ENCODE measurements at places on chromosomes 1 and 21.
A peak's percentile ranks its signal among the peaks of the same experiment; 100 is the strongest.

DNA sequence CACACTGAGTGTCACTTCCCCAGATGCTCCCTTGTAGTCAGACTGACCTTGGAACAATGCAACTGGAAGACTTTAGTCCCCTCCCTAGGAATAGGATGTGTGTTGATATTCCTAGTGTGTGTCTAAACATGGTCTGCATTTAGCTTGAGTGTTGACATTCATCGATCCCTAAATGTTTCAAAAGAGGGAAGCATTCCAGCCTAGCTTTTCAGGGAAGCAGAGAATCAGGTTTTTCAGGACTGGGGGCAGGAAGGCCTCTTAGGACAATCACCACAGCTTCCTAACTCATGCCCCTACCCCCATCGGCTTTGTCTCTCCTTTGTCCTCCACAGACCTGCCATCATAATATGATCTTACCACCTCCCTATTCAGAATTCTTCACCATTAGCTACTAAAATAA lies 43.4 kb downstream of the NMNAT2 start:
- no peak for DNase-seq

DNA sequence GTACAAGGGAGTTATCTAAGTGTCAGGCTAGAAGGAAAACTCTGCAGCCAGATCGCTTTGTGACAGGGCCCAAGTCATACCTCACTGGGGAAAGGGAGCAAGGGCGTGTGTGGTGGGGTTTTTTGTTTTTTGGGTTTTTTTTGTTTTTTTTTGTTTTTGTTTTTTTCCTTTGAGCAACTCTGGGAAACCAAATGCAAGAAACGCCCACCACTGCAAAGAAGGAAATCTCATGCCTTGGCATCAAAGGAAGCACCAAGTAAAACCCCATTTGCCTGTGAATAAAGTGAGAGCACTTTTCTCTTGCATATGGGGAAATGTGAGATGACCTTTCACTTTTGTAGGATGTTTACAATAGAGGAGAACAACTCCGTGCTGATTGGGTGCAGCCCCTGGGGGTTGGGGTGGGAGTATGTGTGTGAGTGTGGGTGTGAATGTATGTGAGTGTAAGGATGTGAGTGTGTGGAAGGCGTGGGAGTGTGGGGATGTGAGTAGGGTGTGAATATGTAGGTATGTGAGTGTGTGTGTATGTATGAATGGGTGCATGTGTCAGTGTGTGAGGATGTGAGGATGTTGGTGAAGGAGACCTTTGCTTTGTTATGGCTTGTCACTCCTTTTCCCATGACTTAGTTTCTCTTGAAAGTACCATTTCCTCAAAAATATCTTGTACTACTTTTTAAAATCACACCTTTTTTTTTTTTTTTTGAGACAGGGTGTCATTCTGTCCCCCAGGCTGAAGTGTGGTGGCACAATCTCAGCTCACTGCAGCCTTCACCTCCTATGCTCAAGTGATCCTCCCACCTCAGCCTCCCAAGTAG lies 34.6 kb downstream of the IL12RB2 start:
- no peak for DNase-seq

DNA sequence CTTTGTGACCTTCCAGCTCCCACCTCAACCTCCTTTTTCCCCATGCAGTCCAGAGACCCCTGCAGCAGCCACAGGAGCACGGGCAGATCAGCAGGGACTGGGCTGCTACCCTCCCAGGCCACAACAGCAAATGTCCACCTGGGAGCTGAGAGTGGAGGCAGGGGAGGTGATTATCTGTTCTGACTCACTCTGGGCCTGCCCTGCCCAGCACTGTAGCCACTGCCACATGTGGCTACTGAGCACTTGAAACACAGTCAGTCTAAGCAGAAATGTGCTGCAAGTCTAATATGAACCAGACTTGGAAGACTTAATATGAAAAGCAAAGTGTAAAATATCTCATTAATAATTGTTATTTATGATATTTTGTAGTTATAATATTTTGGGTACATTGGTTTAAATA lies 148.9 kb upstream of the VANGL1 start:
- DNase-seq = peak; percentile 71

DNA sequence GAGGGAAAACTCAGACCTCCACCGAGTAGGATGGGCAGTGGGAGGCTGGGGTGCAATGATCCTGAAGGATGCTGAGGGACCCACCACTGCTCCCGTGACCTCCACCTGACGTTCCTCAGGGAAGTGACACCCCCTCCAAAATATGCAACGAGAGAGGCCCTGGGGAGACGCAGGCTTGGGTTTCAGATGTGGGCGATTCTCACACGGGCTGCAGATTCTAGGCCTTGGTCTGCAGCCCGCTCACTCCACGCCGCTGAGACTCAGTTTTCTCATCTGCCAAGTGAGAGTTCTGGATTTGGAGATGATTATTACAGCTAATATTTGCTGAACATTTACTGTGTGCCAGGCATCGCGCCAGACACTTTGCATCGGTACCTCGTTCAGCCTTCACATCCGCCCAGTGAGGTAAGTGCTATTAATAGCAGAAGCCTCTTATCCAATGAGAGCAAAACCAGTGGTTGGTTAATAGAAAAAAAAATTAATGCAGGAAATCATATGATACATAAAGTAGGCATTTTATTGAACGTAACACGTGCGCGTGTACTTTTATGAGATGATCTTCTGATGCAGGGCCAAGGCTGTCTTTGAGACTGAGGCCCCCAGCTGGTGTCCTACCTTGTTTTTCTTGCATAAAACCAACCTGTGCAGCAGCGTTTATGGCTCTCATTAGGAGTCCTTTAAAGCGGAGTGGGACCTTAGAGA lies 102.0 kb upstream of the RUNX3 start:
- peak; percentile 73 for DNase-seq

DNA sequence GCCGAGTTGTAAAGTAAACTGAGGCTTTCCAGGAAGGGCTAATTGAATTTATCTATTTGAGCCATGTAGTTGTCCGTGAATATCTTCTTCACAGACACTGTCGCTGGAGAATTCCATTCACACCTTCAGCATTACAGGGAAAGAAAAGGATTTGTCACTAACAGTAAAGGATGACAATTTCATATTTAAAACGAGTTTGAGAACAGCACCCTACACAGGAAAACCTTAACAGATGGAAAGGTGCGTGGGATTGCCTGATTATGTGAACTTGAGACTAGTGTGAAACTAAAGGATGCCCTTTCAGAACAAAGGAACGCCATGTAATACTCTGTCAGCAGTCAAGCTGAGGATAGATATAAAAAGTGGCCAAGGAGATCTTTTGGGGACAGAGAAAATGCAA lies 492.5 kb upstream of the ADGRL2 start:
- no peak for DNase-seq

GRCh38 chr1:180096584-180097325 lies 57.9 kb upstream of the QSOX1 start:
- DNase-seq = no peak

GRCh38 chr1:64337475-64337874 lies 132.5 kb upstream of the CACHD1 start:
- no peak for DNase-seq

- no peak for DNase-seq
Observed at GRCh38 chr1:147283011-147283410, 40.5 kb downstream of the CHD1L start.

DNA sequence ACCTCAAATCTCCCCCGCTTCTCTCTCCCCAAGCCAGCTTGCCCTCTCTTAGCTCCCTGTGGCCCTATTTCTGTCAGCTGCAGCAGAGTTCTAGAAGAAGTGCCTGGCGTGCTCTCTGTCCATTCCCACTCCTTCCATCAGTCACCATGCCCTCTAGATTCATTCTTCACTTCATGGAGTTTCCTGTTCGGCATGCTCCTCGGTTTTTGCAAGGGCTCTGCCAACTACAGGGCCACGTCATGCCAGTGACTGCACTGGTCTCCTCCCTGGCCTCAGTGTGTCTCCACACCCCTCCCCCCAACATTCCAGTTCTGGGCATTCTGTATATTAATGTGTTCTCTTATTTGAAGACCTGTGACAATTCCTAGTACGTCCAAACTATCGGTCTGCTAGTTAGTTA lies 113.9 kb downstream of the SLC45A1 start:
- no peak for DNase-seq

DNA sequence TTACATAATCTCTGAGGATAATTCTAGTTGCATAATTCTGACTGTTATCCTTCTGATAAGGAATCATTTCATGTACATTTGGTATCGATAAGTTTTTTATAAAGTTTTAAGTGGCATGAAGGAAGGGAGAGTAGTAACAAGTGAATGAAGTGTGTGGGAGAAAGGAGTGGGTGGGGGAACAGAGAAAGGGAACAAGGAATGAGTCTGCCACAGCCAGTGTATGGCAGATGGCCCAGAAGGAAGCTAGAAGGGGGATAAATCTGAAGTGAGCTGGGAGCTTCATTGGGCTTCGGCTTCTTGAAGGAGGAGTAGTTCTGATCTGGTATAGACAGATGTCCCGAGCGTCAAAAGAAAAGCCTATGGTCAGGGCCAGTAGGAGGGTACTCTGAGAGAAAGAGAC lies 18.6 kb downstream of the ZBTB40 start:
- no peak for DNase-seq

DNA sequence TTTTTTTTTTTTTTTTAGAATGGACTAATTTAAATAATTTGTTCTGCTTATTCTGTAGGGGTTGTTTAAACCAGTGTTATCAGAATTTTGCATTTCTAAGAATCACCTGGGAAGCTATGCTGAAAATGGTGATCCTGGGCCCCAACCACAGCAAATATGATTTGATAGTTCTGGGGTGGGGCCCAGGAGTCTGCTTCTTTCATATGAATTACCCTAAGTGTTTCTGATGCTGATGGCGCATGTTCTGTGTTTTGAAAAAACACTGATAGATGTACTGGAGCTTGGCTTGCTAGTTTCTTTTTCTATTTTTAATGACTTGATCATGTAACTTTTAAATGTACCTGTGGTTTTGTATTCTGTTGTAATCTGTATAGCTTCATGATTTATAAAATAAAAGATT lies 89.3 kb downstream of the CDC14A start:
- no peak for DNase-seq

Data from astrocyte of the spinal cord (primary cell).